ENCODE measurements at places on chromosomes 5 and 9. TPM values are rescaled to one million over a fixed set of nuclear protein-coding genes. Genes with fewer than 3 reads are reported as not detected.

The VLDLR gene
- total RNA-seq: 6.3 TPM

The SQSTM1 gene
- total RNA-seq: 881 TPM

The CD14 gene
- not detected for total RNA-seq

The IRX1 gene
- total RNA-seq: 1.1 TPM

The FAM163B gene
- not detected for total RNA-seq

The SPINK4 gene
- total RNA-seq: not detected

The GDF9 gene
- total RNA-seq: 0.21 TPM

The PPIP5K2 gene
- total RNA-seq: 40.7 TPM

The AJM1 gene
- total RNA-seq: 0.87 TPM

The ZNF658 gene
- 2.6 TPM for total RNA-seq

The TMEM174 gene
- not detected for total RNA-seq

The OTP gene
- not detected for total RNA-seq

The CDKN2B gene
- total RNA-seq: not detected

The BTNL8 gene
- total RNA-seq: 0.18 TPM

The PCDHGA12 gene
- total RNA-seq: 0.66 TPM

The PCDHB6 gene
- 0.13 TPM for total RNA-seq

The LCN1 gene
- total RNA-seq: not detected

The GALNT12 gene
- total RNA-seq: 0.30 TPM

The PSAT1 gene
- 174 TPM for total RNA-seq

The SPAAR gene
- total RNA-seq: 0.23 TPM

The FOXD4L6 gene
- 0.13 TPM for total RNA-seq

The KIF2A gene
- 51.3 TPM for total RNA-seq

The ABLIM3 gene
- 23.4 TPM for total RNA-seq

The TEX48 gene
- total RNA-seq: not detected

The CKS2 gene
- total RNA-seq: 380 TPM

The GHR gene
- 0.56 TPM for total RNA-seq

The HACD4 gene
- total RNA-seq: not detected

The MED22 gene
- total RNA-seq: 26.4 TPM

The IFNB1 gene
- not detected for total RNA-seq

The AUH gene
- total RNA-seq: 16.8 TPM

The RRAGA gene
- total RNA-seq: 26.1 TPM

The C5orf52 gene
- not detected for total RNA-seq

The LCN15 gene
- total RNA-seq: not detected

The TTC39B gene
- total RNA-seq: 1.6 TPM

The DRD1 gene
- total RNA-seq: not detected

The RAD23B gene
- total RNA-seq: 96.8 TPM

The PLEKHG4B gene
- total RNA-seq: 0.61 TPM
